ENCODE measurements at places on chromosomes 5 and 9.

GRCh38 chr9:3296536-3296935, 229.3 kb downstream of the RFX3 start:
- no peak for DNase-seq

DNA sequence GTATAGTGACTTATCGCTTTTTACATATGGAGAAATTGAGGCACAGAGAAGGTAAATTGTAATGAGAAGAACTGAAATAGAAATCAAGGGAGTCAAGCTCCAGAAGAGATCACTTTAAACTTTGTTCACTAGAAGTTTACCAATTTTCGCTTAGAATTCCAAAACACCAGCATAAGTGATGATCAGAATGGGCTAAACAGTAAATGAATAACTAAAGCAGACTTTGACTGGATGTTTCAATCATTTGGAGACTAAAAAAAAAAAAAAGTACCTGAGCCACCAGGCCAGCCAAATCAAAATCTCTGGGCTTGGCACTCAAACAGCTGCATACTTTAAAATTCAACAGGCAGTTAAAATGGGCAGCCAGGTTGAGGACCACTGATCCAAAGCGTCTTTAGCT, 38.2 kb upstream of the FYB1 start:
- DNase-seq, result no peak

DNA sequence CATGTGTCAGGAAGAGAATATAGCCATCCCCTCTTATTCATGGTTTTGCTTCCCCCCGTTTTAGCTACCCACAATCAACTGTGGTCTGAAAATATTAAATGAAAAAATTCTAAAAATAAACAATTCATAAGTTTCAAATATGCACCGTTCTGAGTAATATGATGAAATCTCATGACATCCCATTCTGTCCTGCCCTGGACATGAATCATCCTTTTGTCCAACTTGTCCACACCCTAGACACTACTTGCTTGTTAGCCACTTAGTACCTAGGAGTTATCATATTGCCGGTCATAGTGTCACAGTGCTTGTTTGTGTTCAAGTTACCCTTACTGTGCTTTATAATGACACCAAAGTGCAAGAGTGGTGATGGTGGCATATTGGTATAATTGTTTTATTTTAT, 113.5 kb downstream of the CAAP1 start:
- peak; percentile 49 for DNase-seq

DNA sequence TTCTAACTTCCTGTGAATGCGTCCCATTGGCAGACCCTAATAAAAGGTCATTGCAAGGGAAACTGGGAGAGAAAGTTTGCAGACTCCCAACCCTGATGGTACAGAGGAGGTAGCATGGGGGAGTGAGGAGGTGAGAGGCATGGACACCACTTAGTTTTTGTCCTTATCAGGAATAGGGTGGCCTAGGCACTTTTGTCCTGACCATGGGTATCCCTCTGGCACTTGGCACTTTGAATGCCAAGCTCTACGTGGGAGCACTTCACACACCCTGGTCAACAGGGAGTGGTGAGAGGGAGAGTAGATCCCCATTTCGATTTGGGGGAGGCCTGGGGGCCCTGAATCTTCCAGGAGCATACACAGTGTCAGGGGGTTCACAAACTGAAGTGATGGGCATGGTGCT, 75.6 kb upstream of the SH3PXD2B start:
- DNase-seq, result no peak

GRCh38 chr9:87854580-87854955, 28.1 kb upstream of the SPATA31E1 start:
- no peak for DNase-seq

DNA sequence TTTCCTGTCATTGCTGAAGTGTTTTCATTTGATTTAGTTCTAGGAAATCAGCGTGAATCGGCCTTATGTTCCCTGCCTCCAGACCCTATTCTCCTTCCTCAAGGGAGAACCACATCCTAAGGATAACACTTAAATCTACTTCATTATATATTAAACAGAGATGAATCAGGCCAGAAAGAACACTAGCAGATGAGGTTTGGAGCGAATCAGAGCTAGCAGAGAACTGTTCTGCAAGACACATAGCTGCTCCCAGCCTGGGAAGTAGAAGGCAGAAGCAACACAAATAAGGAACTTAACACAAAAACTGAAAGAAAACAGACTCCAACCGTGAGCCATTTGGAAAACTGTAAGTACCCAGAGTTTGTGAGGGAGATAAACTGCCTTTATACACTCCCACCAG, 718.2 kb downstream of the SEMA5A start:
- DNase-seq, result peak; percentile 66

DNA sequence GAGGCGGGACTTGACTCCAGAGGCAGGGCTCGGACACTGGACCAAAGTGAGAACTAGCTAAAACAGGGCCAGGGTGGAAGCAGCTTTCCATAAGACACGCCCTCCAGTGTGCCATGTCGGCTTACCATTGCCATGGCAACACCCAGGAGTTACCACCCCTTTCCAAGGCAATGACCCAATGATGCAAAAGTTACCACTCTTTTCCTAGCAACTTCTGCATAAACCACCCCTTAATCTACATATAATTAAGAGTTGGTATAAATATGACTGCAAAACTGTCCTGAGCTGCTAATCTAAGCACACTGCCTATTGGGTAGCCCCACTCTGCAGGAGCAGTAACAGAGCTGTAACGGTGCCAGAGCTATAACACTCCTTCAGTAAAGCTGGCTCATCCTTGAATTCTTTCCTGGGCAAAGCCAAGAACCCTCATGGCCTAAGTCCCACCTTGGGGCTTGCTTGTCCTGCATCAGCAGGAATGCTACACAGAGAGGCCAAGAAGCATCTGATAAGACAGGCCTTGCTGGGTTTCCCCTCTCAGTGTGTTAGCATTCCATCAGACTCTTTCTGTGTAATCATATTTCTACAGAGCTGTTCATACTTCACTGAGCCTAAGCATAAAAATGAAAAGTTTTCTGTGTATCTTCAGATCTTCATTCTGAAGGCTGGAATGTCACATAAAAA, 262.7 kb upstream of the KLF9 start:
- no peak for DNase-seq

DNA sequence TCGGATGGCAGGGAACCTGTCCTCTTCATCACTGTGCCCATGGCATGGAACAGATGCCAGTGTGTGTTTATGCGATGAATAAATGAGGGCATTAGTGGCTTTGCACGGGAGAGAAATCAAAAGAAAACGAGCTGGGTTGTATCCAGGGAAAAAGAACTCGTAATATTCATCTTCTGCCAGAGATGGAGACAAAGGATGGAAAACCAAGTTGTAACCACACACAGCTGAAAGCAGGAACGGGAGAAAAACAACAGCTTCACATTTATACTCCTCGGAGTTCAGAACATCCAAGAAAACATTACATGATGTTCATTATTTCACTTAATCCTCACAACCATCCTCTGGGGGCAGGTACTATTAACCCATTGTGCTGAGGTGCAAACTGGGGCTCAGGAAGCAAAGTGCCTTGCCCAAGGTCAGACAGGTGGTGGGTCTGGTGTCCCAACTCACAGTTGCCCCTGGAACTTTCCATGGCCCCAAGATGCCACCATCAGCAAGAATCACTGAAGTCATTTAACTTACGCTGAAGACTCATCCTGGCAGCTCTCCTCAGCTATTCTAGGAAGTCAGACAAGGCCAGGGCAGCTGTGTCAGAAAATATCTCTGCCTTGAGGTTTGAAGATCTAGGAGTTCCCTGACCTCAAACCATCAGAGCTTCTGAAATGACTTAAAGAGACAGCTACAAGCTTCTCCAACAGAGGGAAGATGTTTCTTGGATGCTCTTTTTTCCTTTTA, 250.4 kb downstream of the NSG2 start:
- no peak for DNase-seq

DNA sequence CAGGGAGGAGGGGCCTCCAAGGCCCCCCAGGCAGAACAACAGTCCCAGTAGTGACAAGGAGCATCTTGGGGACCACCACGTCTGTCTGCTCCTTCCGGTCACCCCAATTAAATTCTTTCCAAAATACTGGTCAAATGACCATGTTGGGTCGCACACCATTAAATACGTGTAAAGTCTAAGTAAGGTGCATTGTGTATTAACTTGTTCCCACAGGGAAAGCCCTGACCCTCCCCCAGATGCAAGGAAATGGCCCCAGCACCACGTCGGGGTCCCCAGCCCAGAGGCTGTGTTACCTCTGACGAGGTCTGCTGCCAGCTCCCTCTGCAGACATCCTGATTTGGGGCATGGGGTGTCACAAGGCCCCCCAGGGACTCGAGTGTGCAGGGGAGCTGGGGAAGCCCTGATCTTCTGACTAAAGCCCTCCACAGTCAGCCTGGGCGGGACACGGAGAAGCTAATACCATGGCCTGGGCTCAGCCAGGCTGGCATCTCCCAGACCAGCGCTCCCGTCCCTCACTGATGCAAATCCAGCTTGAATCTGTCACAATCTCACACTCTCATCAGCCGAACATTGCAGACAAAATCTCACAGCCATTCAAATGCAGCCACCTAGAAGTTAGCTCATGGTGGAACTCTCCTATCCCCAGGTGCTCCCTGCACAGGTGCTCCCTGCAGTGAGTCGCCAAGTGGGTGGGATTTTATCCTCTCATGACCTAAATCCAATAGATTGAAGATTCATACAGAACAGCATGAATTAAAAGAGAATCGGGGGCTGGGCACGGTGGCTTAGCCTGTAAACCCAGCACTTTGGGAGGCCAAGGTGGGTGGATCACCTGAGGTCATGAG, 13.6 kb downstream of the TERT start:
- DNase-seq, result no peak

GRCh38 chr9:1236061-1236460, 185.9 kb downstream of the DMRT2 start:
- DNase-seq, result peak; percentile 7

- DNase-seq, result no peak
Observed at GRCh38 chr5:169202969-169203368, 98.0 kb downstream of the SLIT3 start.

- DNase-seq, result no peak
Observed at GRCh38 chr5:54607006-54607405, 89.4 kb downstream of the SNX18 start.

GRCh38 chr9:132175431-132175830, 13.6 kb downstream of the NTNG2 start:
- DNase-seq, result no peak

DNA sequence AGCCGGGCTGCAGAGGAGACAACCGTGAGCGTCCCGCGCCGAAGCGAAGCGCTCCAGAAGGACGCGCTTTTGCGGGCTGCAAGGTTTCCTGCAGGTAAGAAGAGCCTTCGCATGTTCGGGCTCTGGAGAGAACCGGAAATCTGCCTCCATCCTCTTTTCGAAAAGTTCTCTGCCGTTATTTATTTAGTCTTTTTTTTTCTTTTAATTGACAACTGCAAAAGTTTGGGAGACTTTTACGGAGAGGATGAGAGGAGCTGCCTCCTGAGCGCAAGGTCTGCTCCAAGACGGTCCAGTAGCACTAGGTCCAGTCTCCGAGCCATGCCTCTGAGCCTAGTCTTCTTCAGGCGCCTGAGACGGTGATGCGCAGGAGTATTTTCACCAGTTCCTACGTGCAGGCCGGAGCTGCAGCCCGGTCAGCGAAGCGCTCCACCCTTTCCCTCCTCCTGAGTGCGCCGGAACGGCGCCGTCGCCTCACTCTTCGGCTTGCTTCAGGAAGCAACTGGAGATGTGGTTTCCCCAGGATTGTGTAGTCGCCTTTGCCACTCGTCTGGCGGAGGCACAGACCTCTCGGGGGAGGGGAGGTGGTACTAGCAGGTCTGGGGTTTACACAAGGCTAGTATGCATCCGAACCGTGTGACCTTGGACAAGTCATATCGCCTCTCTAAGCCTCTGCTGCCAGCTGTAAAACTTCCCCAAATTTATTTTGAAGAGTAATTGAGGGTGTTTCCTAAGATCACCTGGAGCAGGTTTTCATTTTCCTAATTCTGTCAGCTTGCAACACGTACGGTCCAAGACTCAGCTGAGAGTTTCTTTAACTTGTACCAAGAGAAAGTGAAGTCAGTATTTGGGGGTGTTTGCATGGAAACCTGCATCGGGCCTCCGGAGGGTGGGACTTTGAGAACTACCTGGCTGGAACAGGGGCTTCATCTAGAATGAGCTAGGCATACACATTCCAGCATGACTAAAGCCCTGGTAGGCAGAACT, 4.5 kb downstream of the POU4F3 start:
- no peak for DNase-seq

DNA sequence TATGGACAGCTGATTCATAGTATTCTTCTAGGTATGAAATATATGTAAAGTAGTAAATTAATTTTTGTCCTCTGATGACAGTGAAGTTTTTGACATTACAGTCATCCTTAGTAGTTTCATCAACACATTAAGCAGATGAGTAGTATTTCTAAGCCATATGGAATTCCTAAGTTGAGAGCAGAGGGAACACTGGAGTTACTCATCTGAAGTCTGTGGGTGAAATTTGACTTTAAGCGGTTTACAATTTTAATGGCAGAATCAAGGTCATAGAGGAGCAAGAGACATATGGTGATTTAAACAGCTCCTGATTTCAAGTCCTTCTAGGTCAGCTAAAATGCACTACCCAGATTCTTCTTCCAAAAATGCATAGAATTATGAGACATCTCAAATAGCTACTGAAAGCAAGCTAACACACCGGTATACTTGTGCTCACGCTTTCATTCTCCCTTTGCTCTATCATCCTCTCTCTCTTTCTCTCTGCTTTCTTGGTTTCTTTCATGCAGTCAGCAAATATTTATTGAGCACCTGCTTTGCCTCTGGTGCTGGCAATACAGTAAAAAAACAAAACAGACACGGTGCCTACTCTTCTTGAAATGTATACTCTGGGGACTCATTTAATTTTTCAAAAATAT, 235.9 kb downstream of the FER start:
- peak; percentile 79 for DNase-seq

GRCh38 chr5:171272996-171273970, 35.8 kb upstream of the TLX3 start:
- peak; percentile 54 for DNase-seq

GRCh38 chr9:17131494-17131893, 3.3 kb upstream of the CNTLN start:
- no peak for DNase-seq

DNA sequence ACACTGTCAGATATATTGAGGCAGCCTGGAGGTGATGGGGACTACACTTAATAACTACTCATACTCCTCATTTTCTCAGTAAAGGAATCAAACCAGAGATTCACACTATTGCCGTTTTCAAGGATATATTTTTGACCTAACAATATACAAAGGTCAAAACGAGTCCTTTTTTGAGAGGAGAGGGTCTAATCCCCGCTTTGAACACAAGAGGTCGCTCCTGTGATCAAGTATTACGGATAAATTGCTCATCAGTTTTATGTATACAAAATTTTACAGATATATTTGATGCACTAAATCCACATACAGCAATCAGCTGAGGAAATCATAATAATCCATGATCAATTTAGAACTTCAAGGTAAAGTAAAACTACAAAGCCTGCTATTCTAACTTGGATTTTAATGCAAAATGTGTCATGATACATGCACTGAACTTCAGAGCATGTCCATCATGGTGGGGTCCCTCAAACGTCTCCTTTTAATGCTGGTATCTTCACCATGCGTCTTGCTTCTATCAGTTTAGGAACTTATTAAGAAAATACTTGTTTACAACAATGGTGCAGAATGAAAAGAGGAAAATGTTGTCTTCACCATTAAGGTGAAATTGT, 2.5 kb upstream of the ISL1 start:
- DNase-seq, result peak; percentile 15
